ENCODE measurements at places on chromosomes 2 and 18.

- no peak for DNase-seq
Measured at GRCh38 chr2:240256704-240257637, 116.5 kb upstream of the OTOS start.

DNA sequence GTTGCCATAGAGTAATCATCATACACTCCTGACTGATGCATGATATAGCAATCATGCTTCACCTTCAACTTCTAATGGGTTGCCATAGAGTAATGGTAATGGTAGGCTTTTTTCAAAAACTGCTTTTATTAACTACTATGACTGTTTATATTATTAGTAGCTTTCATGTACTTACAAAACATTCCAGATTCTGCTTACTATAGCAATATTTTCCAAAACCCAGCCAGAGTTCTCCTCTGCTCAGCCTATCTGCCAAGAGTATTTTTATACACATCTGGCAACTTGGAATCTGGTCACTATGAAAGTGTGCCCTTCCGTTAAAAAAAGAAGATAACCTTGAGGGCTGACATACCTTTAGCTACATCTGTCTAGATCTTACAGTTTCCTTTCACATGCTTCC lies 5.0 kb upstream of the UNC80 start:
- no peak for DNase-seq

- DNase-seq: peak; percentile 51
Measured at GRCh38 chr2:197804758-197805714, 643 bp downstream of the PLCL1 start.

- DNase-seq: no peak
Measured at GRCh38 chr2:233413046-233413445, 58.8 kb downstream of the DGKD start.

GRCh38 chr2:125095826-125096225 lies 1070.7 kb downstream of the CNTNAP5 start:
- DNase-seq: no peak

- peak; percentile 5 for DNase-seq
Measured at GRCh38 chr2:4673025-4673489, 969.7 kb downstream of the DCDC2C start.

DNA sequence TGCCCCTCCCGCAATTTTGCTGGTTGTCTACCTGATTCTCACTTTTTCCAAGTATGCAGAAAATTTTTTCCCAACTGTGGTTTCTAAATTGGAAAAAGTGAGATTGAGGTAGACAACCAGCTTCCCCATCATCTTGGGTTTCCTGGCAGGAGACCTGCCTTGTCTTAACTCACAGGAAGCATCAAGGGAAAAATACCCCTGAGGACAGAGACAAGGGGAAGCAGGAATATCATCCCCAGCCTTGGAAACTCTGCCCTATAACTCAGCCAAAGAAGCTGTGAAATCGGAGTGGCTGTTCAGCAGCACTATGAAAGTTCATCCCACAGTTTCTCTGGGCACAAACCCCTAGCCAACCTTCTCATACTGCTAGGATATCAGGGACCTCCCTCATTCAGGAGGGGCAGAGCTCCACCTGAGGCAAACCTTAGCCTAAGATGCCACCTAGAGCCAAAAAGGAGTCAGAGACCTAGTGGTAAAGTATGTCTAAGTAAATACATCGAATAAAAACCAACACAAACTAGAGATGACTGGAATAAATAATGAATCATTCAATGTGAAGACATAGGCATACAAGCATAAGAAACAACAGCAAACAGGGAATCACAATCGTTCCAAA lies 68.2 kb downstream of the ZSWIM2 start:
- DNase-seq: no peak

- DNase-seq: no peak
Measured at GRCh38 chr2:192773044-192773443, 578.3 kb upstream of the TMEFF2 start.

DNA sequence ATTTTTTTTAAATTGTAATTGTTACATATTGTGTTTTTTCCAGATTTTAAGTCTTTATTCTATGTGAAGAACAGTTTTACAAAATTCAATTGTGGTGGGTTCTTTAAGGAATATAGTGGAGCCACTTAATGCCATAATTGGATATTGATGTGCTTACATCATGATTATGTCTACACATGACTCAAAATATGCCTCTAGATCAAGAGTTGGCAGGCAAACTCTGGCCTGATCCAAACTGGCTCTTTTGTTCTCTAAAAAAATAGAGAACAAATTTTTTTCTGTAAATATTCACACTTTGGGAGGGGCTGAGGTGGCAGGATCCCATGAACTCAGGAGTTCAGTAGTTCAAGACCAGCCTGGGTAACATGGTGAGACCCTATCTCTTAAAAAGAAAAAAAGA lies 8.3 kb downstream of the EHBP1 start:
- DNase-seq: no peak

DNA sequence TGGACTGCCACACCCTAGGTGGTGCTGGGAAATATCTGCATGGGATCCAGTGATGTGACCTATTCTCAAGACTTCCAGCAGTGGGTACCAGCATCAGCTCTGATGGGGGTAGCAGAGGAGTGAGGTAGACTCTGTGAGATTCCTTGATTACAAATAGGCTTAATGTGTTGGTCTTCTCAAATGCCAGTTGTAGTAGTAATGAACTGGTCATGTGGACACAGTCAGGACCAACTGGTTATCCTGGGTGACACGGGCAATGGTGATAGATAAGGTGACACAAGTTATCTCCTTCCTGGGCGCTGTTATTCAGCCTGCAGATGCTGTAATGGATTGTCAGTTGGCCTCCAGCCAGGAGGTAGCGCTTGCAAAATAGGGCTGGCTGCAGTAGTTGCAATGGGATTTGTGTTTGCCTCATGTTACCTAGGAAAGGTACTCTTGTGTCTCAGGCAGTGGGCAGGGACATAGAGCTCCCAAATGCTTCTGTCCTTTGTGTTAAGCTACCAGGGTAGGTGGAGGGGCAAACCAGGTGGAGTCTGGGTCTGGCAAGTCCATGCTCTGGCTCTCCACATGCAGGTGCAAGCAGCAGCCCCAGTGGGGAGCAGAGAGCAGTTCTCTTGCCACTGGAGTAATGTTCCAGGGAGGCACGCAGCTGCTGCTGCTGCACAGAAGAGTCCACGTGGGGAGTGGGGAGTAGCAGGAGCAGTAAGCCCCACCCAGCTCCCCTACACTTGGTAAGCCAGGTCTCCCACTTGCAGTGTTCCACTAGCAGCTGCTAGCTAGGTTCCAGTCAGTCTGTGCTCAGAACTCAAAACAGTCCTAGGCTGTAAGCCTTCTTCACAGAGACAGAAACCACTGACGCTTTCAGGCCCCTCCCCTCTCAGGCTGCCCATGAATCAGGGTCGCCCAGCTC lies 505.4 kb upstream of the DDX18 start:
- DNase-seq: no peak

- DNase-seq: no peak
Measured at GRCh38 chr2:43279317-43279840, 53.0 kb upstream of the ZFP36L2 start.

GRCh38 chr2:175955136-175955535 lies 46.9 kb downstream of the LNPK start:
- no peak for DNase-seq

DNA sequence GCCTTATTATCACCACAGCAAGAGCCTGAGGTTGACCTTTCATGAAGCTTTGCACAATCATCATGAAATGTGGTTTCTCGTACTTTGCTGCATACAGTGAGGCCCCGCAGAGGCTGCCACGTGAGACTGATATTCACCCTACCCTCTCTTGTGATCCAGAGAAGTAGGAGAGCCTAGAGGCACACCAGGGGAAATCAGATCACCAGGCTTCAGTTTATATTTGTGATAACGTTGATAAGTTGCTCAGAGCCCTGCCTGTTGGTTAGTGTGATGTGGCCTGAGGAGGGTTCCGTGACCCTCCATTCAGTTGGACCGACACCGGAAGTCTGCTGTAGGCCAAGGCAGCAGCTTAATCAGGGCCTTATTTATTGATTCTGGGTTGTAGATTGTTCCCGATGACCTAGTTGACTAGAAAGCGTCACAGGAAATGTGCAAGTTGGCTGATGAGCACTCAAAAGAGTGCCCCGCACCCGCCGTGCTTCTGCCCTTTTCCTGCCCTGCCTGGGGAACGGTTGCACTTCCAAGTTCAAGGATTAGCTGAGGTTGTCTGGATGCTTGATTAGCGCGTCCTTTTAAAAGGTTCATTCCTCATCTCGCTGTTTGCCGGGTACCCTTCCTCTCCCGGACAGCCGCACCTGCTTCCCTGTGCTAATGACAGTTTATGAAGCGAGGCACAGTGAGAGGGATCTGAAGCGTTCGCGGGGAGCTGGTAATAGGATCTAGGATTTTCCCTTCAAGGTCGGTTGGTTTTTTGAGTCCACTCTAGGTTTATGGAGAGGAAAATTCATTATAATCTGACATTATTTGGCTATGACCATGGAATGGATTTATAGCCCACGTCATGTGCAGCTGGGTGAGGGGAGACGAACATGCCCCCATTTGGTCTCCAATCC lies 146.4 kb downstream of the SH3RF3 start:
- peak; percentile 64 for DNase-seq

GRCh38 chr2:195168369-195168768 lies 488.7 kb upstream of the SLC39A10 start:
- DNase-seq: no peak

DNA sequence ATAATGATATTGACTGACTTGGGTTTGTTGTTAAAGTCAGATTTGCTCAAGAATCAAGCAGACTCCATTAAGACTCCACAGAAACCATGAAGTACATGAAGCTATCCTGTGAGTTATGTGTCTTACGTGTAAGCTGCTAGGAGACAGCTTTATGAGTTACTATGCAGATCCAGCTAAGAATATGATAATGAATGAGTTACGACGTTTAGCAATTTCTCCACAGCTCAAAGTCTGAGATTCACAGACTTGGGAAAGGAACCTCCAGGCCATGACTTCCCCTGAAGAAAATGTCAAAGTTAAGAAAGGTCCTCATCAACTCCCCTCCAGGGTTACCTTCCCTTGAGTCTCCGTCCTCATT lies 211.9 kb upstream of the HNRNPA3 start:
- DNase-seq: no peak

- peak; percentile 42 for DNase-seq
Measured at GRCh38 chr2:3423492-3424170, 44.1 kb downstream of the TRAPPC12 start.

DNA sequence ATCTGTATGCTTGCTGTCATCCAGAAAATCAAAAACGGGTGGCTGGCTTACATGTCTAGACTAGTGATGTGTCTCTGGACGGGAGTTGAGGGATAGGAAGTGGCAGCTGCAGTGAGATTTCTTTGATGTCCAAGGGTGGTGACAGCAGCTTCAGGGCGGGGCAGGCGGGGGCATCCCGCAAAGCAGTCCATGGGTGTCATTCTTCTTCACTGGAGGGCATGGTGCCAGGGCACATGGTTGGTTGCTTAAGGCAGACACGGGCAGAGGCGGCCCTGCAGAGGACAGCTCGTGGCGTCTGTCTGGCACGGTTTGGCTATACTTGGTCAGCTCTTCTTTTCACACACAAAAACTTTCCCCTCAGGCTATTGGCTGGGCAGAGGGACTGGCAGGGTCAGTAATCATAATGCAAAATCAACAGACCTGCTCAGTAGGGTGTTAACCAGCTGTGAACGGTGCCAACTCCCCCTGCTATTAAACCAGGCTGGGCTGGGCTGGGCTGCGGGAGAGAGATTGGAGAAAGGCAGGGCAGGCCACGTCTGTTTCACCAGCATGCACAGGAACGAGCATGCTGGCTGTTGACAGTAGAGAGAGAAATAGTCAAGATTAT lies 63.7 kb downstream of the COL4A3 start:
- no peak for DNase-seq

- no peak for DNase-seq
Measured at GRCh38 chr2:206886696-206887095, 52.6 kb upstream of the CPO start.

- no peak for DNase-seq
Measured at GRCh38 chr2:77443076-77443475, 79.1 kb downstream of the LRRTM4 start.

GRCh38 chr2:25790074-25790790 lies 88.1 kb downstream of the ASXL2 start:
- no peak for DNase-seq

- DNase-seq: no peak
Measured at GRCh38 chr18:1124495-1124894, 219.8 kb downstream of the ADCYAP1 start.

DNA sequence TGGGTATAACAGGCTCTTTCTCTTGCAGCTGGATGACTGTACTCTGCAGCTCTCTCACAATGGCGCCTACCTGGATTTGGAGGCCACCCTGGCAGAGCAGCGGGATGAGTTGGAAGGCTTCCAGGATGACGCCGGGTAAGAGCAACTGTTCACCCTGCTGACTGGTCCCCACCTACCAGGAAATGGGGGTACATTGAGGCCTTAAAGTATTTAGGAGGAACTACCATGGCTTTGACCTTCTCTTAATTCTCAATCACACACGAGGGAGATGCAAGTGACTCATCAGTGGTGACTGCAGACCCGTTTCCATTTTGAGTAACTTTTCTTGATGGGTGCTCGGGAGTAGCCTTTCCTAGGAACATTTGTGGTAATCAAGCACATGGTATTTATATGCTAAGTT lies 58.0 kb downstream of the FHOD3 start:
- no peak for DNase-seq

DNA sequence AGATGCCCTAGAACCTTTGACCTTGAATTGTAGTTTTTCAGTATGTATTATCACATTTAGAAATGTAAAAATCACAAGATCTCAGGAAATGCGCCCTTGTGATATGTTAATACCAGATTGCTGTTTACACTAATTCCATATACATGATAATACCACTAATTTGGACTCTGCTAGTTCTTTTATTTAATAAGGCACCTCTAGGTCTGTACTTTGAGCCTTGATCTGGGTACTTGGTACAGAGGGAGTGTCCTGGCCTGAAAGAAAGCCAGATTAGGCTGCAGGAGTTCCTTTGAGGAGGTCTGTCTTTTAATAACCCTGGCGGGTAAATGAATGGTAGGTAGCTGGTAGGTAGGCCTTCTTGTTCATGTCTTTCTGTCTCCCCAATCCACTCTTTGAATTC lies 26.3 kb downstream of the PLEKHA3 start:
- no peak for DNase-seq

DNA sequence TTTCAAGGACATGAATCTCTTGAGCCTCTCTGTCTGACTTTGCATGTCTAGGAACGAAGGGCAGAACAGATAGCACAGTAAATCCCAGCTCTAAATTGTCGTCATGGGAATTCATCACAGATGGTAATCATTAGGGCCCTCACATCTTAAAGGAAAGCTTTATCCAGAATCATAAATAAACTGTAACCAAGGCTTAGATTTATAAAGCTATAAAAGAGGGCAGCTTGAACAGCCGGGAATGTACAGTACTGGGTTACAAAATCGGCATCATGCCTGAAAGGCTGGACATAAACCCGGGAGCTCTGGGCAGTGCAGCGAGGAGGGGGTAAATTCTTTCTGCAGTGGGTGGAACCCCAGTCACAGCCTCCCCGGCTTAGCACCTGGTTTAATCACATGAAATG lies 144.4 kb downstream of the GFPT1 start:
- DNase-seq: no peak

GRCh38 chr2:201402651-201403562 lies 45.8 kb upstream of the FLACC1 start:
- no peak for DNase-seq

GRCh38 chr2:72940786-72941185 lies 23.5 kb downstream of the EMX1 start:
- DNase-seq: no peak

Measured in inflammatory macrophage treated with lipopolysaccharide for 4 hours (primary cell).